NCI-H1092 treated with DMSO at 0.1 percent for 48 hours (cell line): ENCODE measurements at places on chromosomes 1 and 21.

- DNase-seq, result no peak
These were observed 308.1 kb downstream of the CTH start for GRCh38 chr1:70719154-70719553.

GRCh38 chr1:159955456-159955855, 1.4 kb upstream of the SLAMF9 start:
- no peak for DNase-seq

DNA sequence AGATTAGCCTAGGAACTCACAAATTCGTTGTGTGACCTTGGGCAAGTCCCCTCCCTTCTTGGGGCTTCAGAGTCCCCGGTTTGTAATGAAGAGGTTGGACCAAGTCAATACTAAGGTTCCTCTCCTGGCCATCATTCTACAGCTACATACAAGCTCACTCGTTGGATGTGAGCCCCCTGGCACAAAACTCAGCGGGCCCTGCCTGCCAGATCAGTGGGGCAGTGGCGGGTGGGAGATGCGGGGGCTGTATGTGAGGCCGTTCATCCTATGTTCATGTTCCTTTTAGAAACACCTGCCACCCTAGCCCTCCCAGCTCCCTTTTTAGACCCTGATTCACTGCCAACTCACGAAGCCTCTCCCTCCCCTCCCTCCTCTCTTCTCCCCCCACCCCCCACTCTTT, 2.1 kb downstream of the DLGAP3 start:
- peak; percentile 7 for DNase-seq

- no peak for DNase-seq
These were observed 16.2 kb downstream of the INSRR start for GRCh38 chr1:156842618-156843300.

DNA sequence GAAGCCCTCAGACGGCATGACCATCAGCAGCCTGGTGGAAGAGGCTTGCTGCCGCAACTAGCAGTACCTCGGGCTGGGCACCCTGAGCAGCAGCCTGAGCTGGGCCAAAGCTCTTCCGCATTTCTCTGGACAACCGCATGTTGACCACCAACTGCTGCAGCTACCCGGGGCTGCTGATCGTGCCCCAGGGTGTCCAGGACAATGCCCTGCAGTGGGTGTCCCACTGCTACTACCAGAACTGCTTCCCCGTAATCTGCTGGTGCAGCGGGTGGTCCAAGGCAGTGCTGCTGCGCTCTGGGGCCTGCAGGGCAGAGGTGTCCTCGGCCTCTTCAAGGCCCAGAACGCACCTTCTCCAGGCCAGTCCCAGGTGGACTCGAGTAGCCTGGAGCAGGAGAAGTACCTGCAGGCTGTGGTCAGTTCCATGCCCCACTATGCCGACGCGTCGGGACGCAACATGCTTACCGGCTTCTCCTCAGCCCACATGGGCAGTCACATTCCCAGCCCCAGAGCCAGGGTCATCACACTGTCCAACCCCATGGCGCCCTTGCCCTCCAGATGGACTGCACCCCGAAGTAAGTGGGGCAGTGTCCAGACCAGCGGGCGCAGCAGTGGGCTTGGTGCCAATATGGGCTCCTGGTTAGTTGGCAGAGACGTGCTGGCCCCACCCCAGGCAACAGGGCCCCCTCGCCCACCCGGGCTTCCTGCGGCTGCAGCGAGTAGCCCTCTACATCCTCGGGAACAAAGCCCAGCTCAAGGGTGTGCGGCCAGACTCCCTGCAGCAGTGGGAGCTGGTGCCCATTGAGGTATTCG, 19.5 kb upstream of the NPPB start:
- DNase-seq, result no peak

- DNase-seq, result no peak
These were observed 111.8 kb upstream of the USH2A start for GRCh38 chr1:216535059-216535458.

DNA sequence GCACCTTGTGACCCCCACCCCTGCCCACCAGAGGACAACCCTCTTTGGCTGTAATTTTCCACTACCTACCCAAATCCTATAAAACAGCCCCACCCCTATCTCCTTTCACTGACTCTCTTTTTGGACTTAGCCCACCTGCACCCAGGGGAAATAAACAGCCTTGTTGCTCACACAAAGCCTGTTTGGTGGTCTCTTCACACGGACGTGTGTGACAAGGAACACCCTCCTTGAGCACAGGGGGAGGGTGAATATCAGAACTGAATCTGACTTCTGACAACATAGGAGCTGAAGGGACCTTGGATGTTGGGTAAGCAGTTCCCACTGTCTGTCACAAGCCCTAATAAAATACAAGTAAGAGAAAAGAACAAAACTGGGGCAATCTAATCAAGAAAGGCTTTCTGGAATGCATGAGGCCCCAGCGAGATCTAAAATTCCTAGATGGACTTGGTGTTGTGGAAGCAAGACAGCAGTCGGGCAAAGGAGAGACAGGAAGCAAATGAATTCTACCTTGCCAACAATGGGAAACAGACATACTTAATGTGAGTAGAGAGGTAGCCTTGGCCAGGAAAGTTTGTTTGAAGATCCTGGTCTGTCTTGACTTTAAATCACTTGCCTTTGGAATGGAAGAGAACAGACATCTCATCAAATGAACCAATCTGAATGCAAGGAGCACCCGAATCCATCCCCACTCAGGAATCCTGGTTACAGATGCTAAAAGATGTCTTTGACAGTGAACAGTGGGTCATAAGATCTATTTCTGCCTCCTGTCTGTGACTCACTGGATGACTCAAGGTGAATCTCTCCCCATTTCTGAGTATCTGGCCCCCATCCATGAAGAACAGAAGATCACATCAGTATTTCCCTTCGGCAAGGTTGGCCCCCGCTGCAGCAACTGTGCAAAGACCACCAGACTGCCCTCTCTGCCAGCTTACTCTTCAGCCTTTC, 53.3 kb downstream of the OLFML3 start:
- no peak for DNase-seq

GRCh38 chr1:83113652-83114051, 885.3 kb downstream of the TTLL7 start:
- no peak for DNase-seq

DNA sequence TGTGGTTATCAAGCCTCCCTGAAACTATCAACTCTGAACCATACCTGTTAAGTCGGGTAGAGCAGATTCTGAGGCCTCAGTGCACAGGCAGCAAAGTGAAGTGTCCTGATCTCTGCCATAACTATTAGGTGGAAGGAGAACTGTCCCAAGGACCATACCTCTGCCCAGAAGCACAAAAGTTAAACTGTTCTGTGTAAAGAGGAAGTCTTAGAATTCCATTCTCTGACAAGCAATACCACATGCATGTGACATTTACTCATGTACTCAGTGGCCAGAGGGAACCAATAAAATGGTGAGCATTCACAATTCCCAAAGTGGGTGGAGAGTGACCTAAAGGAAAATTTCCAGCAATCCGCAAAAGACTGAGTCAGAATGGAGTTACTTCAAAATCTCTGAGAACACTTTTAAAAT, 61.0 kb downstream of the TOR3A start:
- no peak for DNase-seq

GRCh38 chr1:206636671-206637070, 1.3 kb downstream of the DYRK3 start:
- no peak for DNase-seq

DNA sequence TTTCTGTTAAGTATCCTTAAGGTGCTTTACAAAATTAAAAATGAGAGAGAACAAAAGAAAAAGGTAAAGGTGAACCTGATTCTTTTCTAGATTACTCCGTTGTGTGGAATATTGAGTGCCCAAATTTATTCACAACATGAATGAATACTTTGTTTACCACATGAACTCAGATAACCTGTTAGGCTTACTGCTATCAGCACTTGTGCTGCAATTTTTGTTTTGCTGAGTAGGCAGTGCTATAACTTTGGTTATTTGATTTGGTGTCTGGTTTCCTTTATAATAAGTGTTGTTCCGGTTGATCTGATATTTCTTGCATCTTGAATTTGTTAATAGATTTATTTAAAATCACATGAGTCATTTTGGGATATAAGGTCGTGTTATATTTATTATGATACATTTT, 195.9 kb downstream of the NEGR1 start:
- DNase-seq, result no peak

DNA sequence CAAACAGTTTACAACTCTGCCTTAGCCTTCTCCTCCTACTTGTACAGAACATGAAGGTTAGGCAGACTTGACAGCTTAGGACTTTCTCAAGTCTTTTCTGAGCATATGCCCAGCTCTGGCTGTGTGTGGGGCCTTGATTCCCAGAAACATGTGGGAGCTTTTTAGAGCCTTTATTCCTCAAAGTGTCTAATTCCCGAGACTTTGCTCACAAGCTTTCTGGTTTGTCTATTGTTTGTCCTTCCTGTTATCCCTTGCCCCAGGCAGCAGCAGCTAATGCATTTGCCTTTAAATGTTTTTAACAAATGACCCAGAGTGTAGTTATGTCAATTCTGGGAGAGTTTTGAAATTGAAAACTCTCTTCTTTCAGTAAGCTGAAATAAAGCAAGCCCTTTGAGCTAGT, 29.2 kb downstream of the ST7L start:
- DNase-seq, result no peak

DNA sequence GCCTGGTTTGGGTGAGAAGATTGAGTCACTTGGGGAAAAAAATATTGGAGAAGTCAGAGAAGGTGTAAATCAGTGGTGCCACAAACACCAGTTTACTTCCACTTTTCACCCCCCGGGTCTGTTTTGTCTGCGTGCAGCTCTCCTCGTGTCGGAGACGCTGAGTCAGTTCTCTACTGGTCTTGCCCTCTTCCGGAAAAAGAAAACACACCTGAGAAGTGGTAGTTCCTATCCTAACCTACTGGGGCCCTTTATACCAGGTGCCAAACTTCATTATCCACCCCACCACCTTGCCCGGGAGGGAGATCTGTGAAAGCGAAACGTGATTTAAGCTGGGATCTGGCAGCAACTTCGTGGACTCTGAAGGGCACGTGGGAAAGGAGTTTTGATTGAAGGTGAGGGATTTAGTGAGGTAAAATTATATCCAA, 855 bp upstream of the IVNS1ABP start:
- DNase-seq, result peak; percentile 73

DNA sequence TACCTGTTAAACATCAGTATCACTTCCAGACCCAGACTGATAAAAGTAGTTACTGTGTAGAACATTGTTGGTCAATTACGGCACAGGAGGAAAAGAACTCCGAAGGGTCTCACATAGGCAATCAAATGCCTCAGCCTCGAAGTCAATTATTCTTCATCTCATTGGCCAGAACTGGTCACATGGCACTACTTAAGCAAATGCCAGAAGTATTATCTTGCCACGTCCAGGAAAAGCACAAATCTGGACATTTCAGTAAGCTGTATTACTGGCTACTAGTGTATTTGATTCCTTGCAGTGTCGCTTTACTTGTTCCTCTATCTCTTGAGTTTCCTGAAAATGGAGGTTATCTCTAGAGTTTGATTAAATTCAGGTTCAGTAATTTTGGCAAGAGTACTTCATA, 24.4 kb downstream of the DIO1 start:
- no peak for DNase-seq

- DNase-seq, result no peak
These were observed 30.0 kb upstream of the RGS4 start for GRCh38 chr1:163038928-163039706.

DNA sequence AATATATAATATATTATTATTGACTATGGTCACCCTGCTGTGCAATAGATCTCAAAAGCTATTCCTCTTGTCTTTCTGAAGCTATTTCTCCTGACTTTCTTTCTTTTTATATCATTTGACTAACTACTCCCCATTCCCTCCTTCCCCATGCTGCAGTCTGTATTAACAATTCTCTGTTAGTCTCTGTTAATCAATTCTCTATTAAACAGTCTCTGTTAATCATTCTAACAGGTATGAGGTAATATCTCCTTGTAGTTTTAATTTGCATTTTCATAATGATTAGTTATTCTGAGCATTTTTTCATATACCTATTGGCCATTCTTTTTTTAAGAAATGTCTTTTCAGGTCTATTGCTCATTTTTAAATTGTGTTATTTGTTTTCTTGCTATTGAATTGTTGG, 201.0 kb upstream of the B3GALT2 start:
- DNase-seq, result no peak

- no peak for DNase-seq
These were observed 77.4 kb upstream of the CAMK1G start for GRCh38 chr1:209506101-209506500.

- DNase-seq, result peak; percentile 12
These were observed 106.7 kb downstream of the SLC45A1 start for GRCh38 chr1:8424539-8425116.

DNA sequence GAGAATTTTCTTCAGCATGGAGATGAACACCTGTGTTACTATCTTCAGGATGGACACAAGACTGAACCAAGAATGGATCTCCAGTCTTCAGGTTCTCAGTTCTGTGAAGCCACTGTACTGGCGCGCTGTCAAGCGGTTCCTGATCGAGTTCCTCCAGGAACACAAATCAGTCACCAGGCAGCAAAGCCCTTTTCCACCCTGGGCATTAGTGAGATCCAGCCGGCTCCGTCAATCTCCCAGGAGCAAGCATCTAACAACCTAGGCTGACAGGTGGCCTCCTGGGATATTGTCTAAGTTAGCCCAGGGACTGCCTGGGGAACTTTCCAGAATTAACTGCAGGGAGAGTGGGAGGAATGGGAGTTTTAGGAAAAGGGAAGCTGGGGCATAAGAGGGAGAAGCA, 9.7 kb upstream of the IGFN1 start:
- no peak for DNase-seq

- no peak for DNase-seq
These were observed 8.0 kb downstream of the C1orf50 start for GRCh38 chr1:42774928-42775526.

DNA sequence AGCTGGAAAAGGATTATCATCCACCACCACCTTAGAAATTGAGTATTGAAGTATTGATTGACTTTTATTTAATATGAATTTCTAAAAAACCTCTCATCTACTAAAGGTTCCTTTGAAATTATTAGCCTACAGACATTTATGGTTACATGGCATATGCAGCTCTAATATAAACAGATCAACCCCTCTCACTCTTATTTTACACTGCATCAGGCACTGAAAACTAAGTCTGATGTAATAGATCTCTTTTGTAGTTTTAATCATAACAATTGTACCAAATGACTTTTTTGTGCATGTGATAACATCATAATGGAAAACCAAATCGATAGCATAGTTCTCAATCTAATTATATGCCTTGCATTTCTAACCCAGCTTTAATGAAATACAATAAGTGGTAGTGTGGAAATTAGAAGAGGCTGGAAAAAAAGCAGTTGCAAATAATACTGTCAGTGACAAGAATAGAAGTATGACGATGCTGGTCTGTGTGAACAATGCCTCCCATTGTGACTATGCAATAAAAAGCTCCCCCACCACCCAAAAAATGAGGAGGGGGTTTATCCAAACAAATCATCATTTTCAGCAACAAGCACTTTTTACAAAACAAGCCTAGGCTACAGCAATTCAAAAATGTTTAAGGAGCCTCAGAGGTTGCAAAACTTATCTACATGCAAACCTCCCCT, 426.5 kb upstream of the NFIA start:
- DNase-seq, result no peak

DNA sequence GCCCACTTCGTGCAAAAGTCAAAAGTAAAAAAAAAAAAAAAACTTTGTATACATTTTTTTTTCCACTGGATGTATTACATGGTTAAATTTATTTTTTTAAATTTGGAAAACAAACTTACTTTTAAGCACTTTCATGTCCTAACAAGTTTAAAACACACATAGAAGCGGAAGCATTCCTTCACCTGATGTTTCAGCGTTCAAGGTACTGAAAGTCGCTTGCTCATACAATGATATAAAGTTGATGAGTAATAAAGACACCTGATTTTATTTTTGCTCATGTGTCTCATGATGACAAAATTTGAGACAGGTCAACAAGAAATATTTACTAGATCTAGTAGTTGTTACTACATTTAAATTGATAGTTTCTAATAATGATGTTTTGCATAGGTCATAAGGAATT, 35.5 kb downstream of the ADAMTS1 start:
- DNase-seq, result no peak

GRCh38 chr1:37817481-37817880, 9.5 kb upstream of the YRDC start:
- DNase-seq, result no peak
